ENCODE measurements at places on chromosomes 2 and 18.

- no peak for DNase-seq
- peaks cover 2% of the 10 kb centered on the region for H3K4me1 ChIP-seq
- H3K36me3 ChIP-seq: no peaks in the 10 kb centered on the region
- H3K27me3 ChIP-seq: peaks cover 4% of the 10 kb centered on the region
These were observed 120.0 kb upstream of the SCN7A start for GRCh38 chr2:166614029-166614428.

GRCh38 chr2:231321556-231322334 lies 73.8 kb upstream of the B3GNT7 start:
- peaks cover 34% of the 10 kb centered on the region for H3K27me3 ChIP-seq
- no peaks in the 10 kb centered on the region for H3K4me1 ChIP-seq
- H3K36me3 ChIP-seq: no peaks in the 10 kb centered on the region
- no peak overlapping the region for H3K27ac ChIP-seq
- H3K4me3 ChIP-seq: no peak overlapping the region
- DNase-seq: no peak

GRCh38 chr18:48891721-48892120 lies 59.0 kb downstream of the SMAD7 start:
- H3K4me1 ChIP-seq: peaks cover 1% of the 10 kb centered on the region
- no peak overlapping the region for H3K4me3 ChIP-seq
- no peaks in the 10 kb centered on the region for H3K36me3 ChIP-seq
- no peak overlapping the region for H3K27ac ChIP-seq
- peaks cover 19% of the 10 kb centered on the region for H3K27me3 ChIP-seq
- DNase-seq: no peak

- no peak overlapping the region for H3K27ac ChIP-seq
- peaks cover 63% of the 10 kb centered on the region for H3K27me3 ChIP-seq
- DNase-seq: no peak
- no peaks in the 10 kb centered on the region for H3K36me3 ChIP-seq
- no peak overlapping the region for H3K4me3 ChIP-seq
- peaks cover 25% of the 10 kb centered on the region for H3K4me1 ChIP-seq
These were observed 96.0 kb downstream of the TNS1 start for GRCh38 chr2:217906798-217907197.

DNA sequence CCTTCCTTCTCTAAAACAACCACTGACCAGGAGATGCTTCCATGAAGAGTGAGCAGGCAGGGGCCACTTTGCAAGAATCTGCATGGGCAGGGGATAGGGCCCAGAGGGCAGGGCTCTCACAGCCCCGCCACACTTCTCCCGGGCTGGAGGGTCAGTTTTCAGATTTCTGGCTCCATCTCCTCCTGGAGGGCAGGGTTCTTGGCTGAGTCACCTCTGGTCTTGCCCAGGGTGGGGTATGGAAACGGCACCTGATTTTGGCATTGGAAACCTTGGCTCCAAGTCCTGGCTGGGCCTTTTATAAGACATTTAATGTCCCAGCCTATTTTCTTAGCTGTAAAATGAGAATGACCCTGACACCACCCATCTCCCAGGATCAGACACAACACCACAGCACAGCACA lies 27.6 kb upstream of the ASPRV1 start:
- H3K27ac ChIP-seq: no peak overlapping the region
- no peaks in the 10 kb centered on the region for H3K27me3 ChIP-seq

DNA sequence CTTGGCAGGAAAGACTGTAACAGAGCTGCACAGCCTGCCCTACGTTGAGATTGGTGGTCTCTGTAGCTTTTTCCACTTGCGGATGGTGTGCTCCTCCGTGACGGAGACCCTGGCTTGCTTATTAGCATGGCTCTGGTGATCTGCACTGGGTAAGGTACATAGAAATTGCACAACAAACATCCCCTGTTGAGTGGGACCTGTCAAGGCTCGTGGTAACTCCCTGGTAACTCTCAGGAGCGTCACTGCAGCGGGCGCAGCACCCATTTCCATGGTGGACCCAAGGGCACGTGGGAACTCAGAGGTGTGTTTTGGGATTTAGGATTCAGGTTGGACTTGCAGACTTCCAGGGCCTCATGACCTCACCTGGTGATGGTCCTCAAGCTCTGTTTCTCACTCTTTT lies 1.1 kb downstream of the TRAF3IP1 start:
- DNase-seq: no peak
- H3K27ac ChIP-seq: no peak overlapping the region
- H3K36me3 ChIP-seq: no peaks in the 10 kb centered on the region
- peaks cover 19% of the 10 kb centered on the region for H3K4me1 ChIP-seq

- DNase-seq: no peak
- peak overlapping the region; percentile 92 for H3K4me3 ChIP-seq
- H3K27me3 ChIP-seq: peaks cover 20% of the 10 kb centered on the region
- H3K36me3 ChIP-seq: peaks cover 36% of the 10 kb centered on the region
- peak overlapping the region; percentile 88 for H3K27ac ChIP-seq
These were observed 610 bp downstream of the SPC25 start for GRCh38 chr2:168889635-168890005.

- no peak overlapping the region for H3K27ac ChIP-seq
- no peaks in the 10 kb centered on the region for H3K27me3 ChIP-seq
- H3K4me3 ChIP-seq: no peak overlapping the region
- no peaks in the 10 kb centered on the region for H3K36me3 ChIP-seq
- H3K4me1 ChIP-seq: no peaks in the 10 kb centered on the region
- no peak for DNase-seq
These were observed 411.8 kb downstream of the SOX11 start for GRCh38 chr2:6103949-6104348.

DNA sequence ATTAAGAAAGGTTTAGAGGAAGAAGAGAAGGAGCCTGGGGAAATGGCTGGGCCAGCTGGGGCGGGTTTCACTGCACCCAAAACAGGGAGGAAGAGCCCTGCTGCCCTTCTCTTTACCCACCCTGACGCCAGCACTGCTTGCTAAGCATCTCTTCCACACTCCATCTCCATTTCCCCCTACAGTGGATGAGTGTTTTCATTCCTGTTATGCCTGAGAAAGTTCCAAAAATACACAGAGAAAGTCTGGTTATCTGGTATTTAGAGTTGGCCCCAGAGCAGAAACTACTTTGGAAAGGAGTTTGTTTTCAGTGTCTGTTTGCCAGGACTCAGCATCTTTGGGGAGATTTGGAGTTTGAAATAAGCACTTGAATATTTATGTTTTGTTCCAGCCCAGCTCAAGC lies 451.0 kb downstream of the SLC4A3 start:
- no peak for DNase-seq
- no peaks in the 10 kb centered on the region for H3K36me3 ChIP-seq
- no peak overlapping the region for H3K4me3 ChIP-seq

DNA sequence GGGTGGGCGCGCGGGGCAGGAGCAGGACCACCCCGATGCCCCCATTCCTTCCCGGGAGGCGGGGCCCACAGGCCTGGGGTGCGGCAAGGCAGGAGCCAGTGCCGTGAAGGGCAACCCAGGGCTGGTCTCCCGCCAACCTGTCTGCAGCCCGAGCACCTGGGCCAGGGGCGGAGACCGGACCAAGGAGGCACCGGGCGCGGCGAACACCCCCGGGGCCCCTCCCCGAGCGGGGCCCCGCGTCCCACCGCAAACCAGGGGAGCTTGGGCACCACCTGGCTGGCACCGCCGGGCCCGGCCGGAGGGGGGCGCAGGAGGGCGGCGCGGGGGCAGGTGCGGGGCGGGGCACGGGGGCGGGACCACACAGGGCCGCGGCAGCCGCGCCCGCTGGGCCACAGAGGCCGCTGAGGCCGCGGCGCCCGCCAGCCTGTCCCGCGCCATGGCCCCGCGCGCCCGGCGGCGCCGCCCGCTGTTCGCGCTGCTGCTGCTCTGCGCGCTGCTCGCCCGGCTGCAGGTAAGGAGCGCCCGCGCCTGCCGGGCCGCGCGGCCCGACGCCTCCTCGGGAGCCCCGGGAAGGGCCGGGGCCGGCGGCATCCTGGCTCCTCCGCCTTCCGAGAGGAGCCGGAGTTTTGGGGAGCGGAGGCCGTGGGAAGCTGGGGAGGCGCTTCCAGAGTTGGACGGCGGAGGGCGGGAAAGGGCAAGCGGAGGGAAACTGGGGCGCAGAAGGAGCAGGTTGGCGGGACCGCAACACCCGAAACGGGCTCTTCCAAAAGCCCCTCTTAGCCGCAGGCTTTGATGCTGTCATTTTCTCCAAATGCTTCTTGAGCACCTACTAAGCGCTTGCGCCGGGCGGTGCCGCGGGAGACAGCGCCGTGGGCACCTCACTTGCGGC lies at the start of gene TNFRSF11A:
Gene TNFRSF11A (plus strand): TSS at position 394 of the 889 bp plus-strand sequence. CDS start 43 bp downstream, at position 437.
- H3K4me1 ChIP-seq: peaks cover 52% of the 10 kb centered on the region
- H3K36me3 ChIP-seq: peaks cover 5% of the 10 kb centered on the region
- peak; percentile 78 for DNase-seq
- H3K27me3 ChIP-seq: peaks cover 53% of the 10 kb centered on the region

- no peaks in the 10 kb centered on the region for H3K4me1 ChIP-seq
- DNase-seq: no peak
- no peaks in the 10 kb centered on the region for H3K36me3 ChIP-seq
- no peak overlapping the region for H3K4me3 ChIP-seq
- no peak overlapping the region for H3K27ac ChIP-seq
These were observed 551.2 kb upstream of the FSIP2 start for GRCh38 chr2:185187421-185187820.

- no peaks in the 10 kb centered on the region for H3K27me3 ChIP-seq
- H3K27ac ChIP-seq: no peak overlapping the region
- no peak for DNase-seq
- no peaks in the 10 kb centered on the region for H3K4me1 ChIP-seq
- no peak overlapping the region for H3K4me3 ChIP-seq
These were observed 95.6 kb upstream of the PDE1A start for GRCh38 chr2:182522405-182522896.

GRCh38 chr18:22813648-22814328 lies 119.3 kb upstream of the RBBP8 start:
- H3K27me3 ChIP-seq: peaks cover 25% of the 10 kb centered on the region
- H3K4me3 ChIP-seq: no peak overlapping the region
- no peaks in the 10 kb centered on the region for H3K36me3 ChIP-seq
- H3K4me1 ChIP-seq: no peaks in the 10 kb centered on the region

DNA sequence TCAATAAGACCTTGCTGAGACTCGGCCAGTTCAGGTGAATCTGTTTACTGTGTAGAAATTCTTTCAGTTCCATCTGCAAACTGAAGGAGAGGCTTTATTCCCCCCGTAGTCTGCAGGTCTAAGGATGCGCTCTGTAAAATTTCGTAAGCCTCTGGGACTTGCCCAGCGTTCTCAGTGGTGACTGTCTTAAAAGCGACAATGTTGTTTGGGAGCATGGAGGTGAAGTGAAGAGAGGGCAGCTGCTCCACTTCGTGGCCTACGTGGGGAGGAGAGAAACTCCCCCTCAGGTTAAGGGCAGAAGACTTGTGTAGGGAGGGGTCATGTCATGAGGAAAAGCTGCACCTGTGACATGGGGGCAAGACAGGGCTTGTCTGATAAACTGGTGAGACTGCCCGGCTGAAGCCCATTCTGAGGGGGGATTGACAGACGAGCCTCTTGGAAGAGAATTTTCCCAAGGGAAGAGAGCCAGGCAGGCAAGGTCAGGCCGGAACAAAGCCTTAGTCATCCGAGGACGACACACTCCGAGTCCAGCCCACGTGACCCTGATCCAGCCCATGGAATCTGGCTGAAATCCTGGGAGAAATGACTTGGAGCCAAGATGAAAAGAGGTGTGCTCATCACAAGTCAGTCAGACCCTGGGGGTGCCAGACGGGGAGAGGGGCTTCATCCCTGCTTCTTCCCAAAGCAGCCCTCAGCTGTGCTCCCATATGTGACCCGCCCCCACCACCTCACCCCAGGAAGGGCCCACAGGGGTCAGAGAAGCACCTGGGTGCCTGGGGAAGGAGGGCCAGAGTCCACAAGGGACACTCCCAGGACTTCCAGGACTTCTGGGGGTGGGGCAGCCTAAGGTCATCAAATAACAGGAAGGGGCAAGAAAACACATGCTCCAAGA lies 88.5 kb upstream of the SH3BP4 start:
- DNase-seq: no peak
- H3K27ac ChIP-seq: no peak overlapping the region
- H3K36me3 ChIP-seq: no peaks in the 10 kb centered on the region
- H3K27me3 ChIP-seq: no peaks in the 10 kb centered on the region

DNA sequence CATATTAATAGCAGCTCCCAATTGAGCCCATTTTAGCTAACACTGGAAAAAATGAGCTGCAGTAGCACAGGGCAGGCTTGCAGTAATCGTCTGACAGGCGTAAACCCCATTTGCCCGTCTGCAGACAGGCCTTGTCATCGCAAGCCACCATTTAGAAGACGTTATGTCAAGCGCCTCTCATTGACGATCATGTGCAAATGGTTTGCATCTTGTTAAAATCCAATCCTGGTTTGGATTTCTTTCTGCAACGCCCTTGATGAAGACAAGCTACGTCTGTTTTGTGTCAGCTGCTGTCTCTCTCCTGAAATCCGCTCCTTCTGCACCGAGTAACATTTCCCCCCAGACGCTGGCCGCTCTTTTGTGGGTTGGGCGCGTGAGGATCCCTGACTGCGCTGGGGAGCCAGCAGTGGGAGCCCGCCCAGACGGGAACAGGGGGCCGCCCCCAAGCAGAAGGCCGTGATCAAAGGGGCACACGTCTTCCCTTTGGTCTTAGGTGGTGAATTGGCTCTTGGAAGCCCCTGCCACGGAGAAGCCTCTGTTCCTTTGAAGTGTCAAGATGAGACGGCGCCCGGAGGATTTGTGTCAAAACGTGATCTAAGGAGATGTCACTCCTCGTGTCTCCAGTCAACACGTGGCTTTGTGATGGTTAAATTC lies 84.2 kb upstream of the GPC1 start:
- no peak overlapping the region for H3K4me3 ChIP-seq
- no peaks in the 10 kb centered on the region for H3K4me1 ChIP-seq
- no peaks in the 10 kb centered on the region for H3K36me3 ChIP-seq
- no peak for DNase-seq
- H3K27ac ChIP-seq: no peak overlapping the region
- H3K27me3 ChIP-seq: no peaks in the 10 kb centered on the region

DNA sequence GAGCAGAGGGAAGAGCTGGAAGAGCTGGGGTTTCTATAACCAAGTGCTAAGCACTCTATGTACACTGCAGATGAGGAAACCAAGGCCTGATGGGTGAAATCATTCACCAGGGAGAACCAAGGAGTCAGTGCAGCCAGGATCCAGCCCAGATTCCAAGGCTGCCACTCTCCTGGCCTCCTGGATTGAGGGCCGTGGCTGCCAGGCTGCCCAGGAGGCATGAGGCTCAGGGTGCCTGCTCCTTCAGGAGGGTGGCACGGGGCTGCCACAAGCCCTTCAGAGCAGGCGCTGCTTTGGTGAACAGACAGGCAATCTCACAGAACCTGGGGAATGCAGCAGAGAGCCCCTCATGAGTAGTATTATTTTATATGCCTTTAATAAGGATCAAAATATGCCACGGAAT lies 293.7 kb upstream of the HDAC4 start:
- H3K27me3 ChIP-seq: peaks cover 9% of the 10 kb centered on the region
- DNase-seq: no peak
- H3K4me3 ChIP-seq: no peak overlapping the region
- no peaks in the 10 kb centered on the region for H3K4me1 ChIP-seq
